ENCODE measurements at places on chromosomes 1 and 21.
A peak's percentile ranks its signal among the peaks of the same experiment; 100 is the strongest.

- no peak for DNase-seq
These were observed 21.0 kb downstream of the PLXNA2 start for GRCh38 chr1:208223136-208223535.

- DNase-seq, result no peak
These were observed 50.6 kb upstream of the ZC3H12A start for GRCh38 chr1:37423810-37424209.

DNA sequence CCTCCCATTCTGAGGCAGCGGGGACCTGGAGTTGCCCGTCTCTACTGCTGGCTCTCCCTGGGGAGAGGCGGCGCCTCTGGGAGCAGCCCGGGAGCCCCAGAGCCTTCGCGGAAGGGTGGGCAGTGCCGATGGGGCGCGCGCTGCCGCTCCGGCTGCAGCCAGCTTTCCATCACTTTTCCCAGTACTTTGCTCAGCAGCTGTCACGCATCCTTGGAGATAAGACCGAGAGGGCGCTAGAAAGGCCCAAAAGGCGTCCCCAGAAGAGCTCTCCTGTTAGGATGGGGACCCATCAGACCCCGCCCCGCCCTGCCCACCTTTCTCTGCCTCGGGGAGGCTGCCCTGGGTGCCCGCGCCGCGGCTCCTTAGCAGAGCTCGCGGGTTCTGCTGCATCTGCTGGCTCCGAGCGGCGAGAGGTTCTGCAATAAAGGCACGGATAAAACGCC, 534 bp downstream of the KCNH1 start:
- DNase-seq, result no peak

GRCh38 chr1:230661976-230662375, 19.7 kb downstream of the COG2 start:
- DNase-seq, result no peak

- peak; percentile 27 for DNase-seq
These were observed 486 bp downstream of the NIPAL3 start for GRCh38 chr1:24415910-24416665.
